Hepatocyte (in vitro differentiated cells): ENCODE measurements at places on chromosomes 2 and 18. TPM values are rescaled to one million over a fixed set of nuclear protein-coding genes. Genes with fewer than 3 reads are reported as not detected.

MCFD2 gene
- polyA plus RNA-seq, result 144 and 161 TPM in 2 replicates

- no peak for DNase-seq
These were observed 30.7 kb downstream of the TRAK2 start for GRCh38 chr2:201420442-201421113.

IL18R1 gene
- 17.1 and 19.7 TPM in 2 replicates for polyA plus RNA-seq

TDRD15 gene
- polyA plus RNA-seq, result not detected in 2 replicates

GRCh38 chr2:73343992-73344391 lies 41.6 kb upstream of the ALMS1 start:
- DNase-seq, result no peak

- no peak for DNase-seq
These were observed 83.4 kb upstream of the B3GNT7 start for GRCh38 chr2:231312066-231312465.

GRCh38 chr2:238790833-238791230 lies 57.1 kb upstream of the TWIST2 start:
- DNase-seq, result no peak

GRCh38 chr2:17610521-17610920 lies 70.0 kb downstream of the VSNL1 start:
- no peak for DNase-seq

DNA sequence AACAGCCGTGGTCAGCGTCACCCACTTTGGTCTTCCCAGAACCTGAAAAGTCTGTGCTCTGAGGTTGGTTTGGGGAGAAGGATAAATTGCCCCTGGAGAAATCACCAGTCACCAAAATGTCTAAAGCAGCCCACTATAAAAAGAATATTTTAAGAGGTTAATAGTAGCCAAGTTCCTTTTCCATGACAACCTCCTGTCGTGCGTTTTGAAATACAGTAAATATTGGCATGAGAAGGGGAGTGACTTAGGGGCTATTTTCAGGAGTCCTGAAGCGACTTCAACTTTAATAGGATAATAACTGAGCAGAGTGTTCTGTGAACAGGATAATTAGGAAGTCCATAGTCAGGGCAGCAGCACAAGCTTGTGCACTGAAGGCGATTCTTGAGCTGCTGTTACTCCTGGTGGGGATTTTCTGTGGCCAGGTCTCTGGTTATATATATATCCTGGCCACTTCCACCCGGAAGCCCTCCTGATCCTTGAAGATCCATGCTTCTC lies 49.3 kb downstream of the RNF144A start:
- no peak for DNase-seq

DNA sequence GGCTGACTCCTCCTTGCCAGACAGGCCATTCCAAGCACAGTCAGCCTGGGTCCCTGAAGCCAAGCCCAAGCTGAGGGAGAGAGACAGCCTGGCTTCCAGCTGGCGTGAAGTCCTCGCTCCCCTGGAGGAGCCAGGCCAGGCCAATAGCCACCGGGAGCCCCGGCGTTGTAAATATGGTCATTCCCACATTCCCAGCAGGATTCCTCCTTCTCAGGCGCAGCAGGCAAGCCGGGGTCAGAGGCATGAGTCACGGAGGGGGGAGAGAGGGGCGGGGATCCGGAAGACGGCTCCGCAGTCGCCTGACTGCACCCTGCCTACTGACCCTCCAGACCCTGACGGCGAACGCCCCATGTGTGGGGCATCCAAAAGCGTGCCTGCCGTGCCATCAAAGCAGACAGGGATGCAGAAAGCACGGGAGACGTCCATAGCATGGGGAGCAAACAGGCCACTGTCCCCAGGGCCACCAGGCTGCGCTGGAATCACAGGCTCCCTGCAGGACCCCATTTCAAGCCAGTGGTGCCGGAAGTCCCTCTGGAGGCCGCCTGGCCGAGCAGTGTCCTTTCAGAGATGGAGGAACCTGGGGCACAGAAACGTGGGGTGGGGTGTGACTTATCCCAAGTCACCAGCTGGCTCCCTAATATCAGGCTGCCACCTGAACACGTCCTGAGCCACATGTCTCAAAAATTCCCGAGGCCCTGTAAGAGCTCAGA lies 48.2 kb downstream of the TWIST2 start:
- DNase-seq, result peak; percentile 73

DNA sequence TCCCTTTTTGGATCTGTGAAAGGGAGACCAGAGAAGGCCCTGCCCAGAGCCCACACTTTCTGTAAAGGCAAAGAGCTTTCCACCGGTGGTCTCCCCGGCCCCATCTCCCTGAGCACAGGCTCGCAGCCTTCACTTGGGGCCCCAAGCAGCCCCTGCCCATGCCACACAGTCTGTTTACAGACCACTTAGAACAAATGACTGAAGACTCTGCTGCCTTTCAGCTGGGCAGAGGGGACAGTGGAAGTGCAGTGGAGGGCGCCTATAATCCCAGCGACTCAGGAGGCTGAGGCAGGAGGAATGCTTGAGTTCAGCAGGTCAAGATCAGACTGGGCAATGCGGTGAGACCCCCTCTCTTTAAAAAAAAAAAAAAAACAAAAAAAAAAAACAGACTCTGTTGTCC lies 28.9 kb downstream of the SERTAD2 start:
- DNase-seq, result no peak

DNA sequence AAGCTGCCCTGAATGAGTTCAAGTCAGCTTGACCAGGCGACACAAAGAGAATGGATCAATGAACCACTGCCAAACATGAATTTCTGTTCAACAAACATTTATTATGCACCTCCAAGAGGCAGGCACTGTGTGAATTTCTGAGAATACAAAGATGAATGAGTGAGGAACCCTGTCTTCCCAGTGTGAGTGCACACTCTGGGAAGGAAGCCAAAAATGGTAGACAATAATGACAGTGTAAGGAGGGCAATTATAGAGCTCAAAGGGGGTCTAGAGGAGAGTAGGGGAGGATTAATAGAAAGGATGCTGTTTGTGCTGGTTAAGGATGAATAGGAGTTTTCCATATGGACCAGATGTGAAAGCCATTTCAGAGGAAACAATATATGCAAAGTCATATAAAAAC lies 213.4 kb downstream of the DCC start:
- DNase-seq, result no peak

DNA sequence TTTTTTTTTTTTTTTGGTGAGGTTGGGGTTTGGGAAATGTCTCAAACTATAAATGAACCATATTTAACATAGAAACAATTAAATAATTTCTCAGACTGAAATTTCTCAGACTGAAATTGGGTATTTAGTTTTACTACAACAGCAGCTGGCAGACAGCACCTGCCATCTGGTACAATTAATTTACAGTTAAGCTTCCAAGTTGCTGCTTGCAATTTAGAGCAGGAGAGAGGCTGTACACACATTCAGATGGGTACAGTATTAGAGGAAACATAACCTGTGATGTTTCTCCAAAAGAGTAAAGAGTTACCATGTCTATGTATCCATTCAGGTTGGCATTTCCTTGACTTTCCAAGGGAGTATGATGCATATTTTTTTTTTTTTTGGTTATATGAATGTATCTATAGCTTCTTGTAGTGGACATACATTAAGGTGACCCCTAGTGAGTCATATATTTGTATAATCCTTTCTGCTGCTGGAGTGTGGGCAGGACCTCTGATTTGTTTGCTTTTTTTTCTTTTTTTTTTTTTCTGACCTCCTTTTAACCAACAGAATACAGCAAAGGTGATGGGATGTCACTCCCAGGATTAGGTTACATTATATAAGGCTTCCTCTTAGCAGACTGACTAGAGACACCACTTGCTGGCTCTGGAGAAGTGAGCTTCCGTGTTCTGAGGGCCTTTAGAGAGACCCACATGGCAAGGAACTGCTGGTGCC lies 201.7 kb downstream of the PTH2R start:
- no peak for DNase-seq

DNA sequence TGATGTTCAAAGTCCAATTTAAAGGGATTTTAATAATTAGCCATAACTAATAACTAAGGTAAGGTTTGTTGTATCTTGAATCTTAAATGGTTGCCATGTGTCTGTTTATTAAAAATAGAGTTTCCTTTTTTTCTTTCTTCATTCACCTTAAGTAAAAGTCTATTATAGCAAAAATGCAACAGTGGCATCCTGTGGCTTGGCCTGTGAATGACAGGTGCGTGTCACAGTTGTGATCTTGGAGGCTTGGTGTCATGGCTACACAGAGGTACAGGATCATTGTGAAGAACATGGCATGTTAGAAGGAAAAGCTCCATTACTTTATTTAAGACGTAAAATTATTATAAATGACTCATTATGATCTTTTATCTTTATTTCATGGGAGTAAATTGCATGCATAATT lies 246.1 kb downstream of the BCL2 start:
- no peak for DNase-seq

GRCh38 chr2:232264081-232264480 lies 114.5 kb upstream of the ALPP start:
- no peak for DNase-seq

DNA sequence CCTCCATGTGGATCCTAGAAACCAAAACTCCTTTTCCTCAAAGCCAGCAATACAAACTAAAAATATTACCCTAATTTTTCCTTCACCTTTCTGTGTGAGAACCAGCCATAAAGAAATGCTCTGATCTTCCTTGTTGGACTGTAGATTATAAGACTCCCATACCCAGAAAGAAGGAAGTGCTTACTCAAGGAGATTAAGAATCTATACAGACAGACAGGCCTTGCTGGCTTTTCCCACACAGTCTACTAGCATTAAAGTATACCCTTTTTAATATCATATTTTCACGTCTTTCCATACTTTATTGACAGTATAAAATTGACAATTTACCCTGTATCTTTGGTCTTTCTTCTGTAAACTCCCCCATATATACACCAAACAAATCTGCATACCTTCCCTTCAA lies 139.0 kb downstream of the GULP1 start:
- no peak for DNase-seq

CD8B2 gene
- 0.47 TPM in 1 of 2 replicates, not detected in the other for polyA plus RNA-seq

- DNase-seq, result no peak
These were observed 104.0 kb upstream of the PARD3B start for GRCh38 chr2:204441316-204441715.

DNA sequence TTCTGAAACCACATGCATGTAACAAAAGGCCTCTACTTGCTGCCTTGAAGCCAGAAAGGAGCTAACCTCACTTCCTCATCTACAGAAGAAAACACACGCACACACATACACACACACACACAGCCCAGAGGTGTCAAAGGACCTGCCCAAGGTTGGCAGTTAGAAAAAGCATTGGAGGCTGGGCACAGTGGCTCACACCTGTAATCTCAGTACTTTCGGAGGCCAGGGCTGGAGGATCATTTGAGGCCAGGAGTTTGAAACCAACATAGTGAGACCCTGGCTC lies 125.9 kb upstream of the RNF152 start:
- no peak for DNase-seq

GRCh38 chr2:39419282-39420223 lies 17.5 kb downstream of the MAP4K3 start:
- DNase-seq, result no peak

AGXT gene
- 157 and 169 TPM in 2 replicates for polyA plus RNA-seq

DNA sequence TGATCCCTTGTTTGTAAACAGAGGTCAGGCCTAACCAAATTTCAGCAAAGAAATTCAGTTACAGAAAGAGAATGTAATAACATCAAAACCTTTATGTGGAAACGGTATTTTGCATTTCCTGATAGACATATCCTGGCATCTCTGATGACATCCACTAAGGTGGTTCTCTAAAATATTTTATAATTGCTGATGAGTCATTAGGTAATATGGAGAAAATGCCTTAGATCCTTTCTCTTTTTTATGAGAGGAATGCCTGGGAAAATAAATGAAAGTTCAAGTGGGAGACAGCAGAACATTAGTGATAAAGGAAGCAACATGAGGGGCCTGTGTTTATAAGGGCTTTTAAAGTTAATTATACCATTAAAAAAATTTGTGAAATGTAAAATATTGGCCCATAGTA lies 72.6 kb downstream of the PLCL1 start:
- DNase-seq, result no peak

EPB41L3 gene
- polyA plus RNA-seq, result 20.8 and 22.9 TPM in 2 replicates

CXCR1 gene
- polyA plus RNA-seq, result not detected in 2 replicates

MDH1B gene
- polyA plus RNA-seq, result 0.35 and 0.67 TPM in 2 replicates

DNA sequence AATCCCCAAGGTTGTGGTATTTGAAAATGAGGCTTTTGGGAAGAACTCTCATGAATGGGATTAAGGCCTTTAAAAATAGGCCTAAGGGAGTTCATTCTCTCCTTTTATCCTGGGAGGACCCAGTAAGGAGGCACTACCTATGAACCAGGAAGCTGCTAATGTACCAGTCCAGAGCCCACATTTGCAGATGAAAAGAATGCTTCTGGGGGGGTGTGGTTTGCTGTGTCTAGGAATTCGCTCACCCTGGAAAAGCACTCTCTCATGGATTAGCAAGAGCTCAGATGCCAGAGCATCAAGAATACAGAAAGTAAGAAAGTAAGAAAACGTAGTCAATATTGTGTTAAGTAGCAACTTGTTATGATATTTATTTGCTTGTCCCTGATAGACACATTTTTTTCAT lies 785.7 kb upstream of the GYPC start:
- no peak for DNase-seq

MLPH gene
- 5.6 and 6.7 TPM in 2 replicates for polyA plus RNA-seq

DNA sequence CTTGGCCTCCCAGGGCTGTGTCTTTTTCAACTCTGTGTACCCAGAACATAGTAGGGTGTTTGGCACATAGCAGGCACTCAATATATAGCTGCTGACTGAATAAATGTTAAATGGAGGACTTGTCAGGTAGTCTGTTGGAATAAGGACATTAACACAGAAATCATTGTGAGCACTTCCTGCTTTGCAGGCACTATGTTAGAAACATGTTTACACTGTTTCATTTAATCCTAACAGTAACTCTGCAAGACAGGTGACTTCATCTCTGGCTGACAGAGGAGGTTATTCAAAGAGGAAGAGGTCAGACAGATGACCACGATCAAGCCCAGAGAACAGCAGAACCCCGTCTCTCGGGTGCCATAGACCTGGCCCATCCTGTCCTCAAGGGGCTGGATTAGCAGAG lies 28.0 kb upstream of the PIEZO2 start:
- no peak for DNase-seq

SCN1A gene
- 0.28 TPM in 1 of 2 replicates, not detected in the other for polyA plus RNA-seq

SLC16A14 gene
- 0.79 and 1.3 TPM in 2 replicates for polyA plus RNA-seq

- no peak for DNase-seq
These were observed 132.4 kb downstream of the TMEM163 start for GRCh38 chr2:134586326-134586965.

CRYGD gene
- polyA plus RNA-seq, result 0.47 and 0.85 TPM in 2 replicates

DNA sequence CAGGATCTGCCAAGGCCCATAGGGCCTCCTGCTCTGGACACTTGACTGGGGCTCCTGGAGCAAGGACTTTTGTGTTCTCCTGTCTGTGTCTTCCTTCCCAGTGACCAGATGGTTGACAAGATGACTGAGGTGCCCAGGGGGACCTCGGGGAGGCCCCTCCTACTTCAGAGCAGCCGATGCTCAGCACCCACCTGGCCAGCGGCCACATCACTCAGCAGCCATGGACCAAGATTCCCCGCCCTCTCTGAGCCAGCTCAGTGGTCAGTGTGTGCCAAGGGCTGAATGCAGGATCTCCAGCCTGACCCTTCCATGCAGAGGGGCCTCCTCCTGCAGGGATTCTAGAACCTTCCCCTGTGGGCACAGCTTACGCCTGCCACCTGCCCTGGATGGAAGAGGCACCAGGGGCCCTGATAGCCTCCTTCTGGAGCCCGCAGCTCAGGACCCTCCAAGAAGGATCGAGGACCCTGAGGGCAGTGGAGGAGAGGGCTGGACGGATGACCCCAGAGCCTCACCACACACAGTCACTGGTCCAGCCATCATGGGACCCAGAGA lies 87.4 kb upstream of the GPC1 start:
- DNase-seq, result no peak

- DNase-seq, result peak; percentile 68
These were observed at the start of gene CXCR4 for GRCh38 chr2:136117909-136118818. Gene CXCR4 (minus strand): TSS chr2:136118149. CDS start chr2:136118060, 89 bp downstream.
